Thyroid gland (tissue), 4 donors: ENCODE measurements at places on chromosomes 5 and 9.
A peak's percentile ranks its signal among the peaks of the same experiment; 100 is the strongest.

- DNase-seq, result no peak
These were observed 57.4 kb upstream of the ANKRD55 start for GRCh38 chr5:56290378-56291078.

- no peak for DNase-seq
These were observed 21.5 kb downstream of the TNFSF8 start for GRCh38 chr9:114908805-114909448.

DNA sequence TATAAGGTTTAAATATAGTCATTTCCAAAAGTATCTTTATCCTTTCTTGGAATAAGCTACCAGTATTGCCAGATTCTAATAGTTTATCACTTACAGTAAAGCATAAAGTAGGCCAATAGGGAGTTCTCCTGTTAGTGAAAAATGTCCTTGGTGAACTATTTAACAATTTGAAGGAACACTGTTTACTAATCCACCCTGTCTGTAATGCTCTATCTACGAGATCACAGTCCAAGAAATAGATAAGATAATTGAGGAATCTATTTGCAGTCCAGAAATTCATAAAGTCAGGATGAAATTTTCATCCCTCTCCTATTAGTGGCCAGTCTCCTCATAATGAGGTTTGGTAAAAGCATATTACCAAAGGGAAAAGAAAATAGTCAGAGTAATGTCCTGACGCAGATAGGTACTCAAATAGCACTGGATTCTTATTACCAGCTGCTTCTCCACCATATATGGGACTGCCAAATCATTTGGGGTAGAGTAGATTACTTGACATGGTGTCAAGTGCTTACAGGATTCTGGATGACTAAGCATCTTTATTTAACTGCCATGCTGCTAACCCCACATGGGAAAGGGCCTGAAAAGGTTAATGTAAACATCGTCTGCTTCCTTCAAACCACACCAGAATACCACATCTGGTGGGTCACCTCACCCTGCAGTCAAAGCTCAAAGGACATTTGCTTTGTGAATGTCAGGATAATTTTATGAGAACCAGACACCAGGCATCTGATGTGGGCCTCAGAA, 808.1 kb downstream of the EFNA5 start:
- DNase-seq, result no peak

GRCh38 chr9:79671558-79671957, 99.8 kb downstream of the TLE4 start:
- no peak for DNase-seq

- DNase-seq, result no peak
These were observed 526.9 kb upstream of the KLF4 start for GRCh38 chr9:108016446-108016845.

DNA sequence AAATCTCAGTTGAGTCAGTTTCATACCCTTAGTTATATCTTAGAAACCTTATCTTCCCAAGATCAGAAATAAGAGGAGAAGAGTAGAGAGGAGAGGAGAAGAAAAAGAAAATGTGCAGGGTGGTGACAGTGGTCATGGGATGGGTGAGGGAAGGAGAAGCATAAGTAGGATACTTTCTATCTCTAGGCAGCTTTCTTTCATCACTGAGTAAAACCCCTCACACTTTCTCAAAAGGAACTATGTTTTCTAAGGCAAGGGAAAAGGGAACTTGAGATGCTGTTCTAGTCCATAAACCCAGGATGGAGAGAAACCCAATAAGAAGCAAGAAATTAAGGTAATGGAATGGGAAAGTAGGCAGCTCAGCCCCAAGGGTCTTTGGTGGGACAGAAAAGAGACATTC, 225.3 kb downstream of the MCTP1 start:
- DNase-seq, result no peak

DNA sequence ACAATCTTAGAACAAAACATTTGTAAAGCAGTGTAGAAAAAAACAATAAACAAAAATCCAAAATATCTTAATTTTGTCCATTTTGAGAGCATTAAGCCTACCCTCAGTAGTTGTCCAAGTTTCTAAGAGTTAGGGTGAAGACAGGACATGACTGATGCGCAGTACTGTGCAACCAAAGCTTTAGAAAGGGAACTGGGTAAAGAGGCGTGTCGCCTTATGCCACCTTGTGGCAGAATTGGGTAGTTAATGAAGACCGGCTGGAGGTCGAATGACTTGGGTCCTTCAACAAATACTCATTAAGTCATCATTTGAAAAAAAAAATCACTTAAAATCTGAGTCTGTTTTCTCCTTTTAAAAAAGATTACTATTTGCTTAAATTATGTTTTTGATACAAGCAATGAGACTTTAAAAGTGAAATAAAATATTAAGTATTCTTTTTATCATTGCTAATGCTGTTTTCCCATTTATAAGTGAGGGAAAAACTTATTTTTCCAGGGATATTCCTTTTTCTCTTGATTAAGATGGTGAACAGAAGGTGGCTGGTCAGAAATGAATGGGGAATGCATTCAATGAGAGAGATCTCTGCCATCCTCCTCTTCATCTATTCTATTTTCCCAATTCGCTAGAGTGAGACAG, 3.5 kb upstream of the RNF20 start:
- DNase-seq, result peak; percentile 62

DNA sequence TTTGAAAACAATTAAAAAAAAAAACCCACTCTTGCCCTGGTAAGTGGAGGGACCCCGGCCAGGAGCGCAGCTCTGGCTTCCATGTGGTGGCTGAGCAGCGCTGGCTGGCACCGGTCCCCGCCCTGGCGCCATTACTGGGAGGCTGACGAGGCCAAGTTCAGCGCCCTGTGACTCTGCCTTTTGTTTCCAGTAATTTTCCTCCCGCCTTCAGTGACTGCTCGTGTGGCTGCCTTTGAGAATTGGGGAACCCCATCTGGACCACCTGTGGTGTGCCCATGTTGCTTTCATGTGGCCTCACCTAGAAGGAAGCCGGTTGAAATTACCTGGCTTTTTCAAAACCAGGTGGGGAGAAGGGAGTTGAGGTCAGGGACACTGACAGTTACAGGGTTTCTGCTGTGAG, 136.1 kb downstream of the GAPVD1 start:
- no peak for DNase-seq

- peak; percentile 86 for DNase-seq
These were observed 55.4 kb downstream of the STK32A start for GRCh38 chr5:147290261-147290660.

- no peak for DNase-seq
These were observed 125.9 kb upstream of the OSMR start for GRCh38 chr5:38719916-38720315.

DNA sequence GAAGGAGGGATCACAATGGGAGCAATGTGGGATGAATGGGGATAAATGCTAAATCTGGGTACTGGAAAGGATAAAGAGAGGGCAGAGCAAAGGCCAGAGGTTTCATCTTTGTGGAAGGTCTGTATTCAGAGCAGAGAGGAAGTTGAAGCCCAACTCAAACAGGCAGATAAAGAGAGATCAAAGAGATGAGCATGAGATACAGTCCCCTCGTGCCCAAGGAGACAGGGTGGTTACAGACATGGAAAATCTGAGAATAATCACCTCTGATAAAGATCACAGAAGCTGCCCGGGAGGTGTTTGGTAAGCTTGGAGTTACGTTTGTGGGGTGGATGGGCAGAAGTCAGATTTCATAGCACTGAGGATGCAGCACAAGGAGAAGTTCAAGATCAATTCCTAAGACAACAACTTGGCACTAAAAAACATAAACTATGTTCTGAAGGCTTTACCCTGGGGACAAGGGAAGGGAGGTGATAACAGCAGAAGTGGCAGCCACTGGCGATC, 459 bp upstream of the ERAP2 start:
- no peak for DNase-seq

DNA sequence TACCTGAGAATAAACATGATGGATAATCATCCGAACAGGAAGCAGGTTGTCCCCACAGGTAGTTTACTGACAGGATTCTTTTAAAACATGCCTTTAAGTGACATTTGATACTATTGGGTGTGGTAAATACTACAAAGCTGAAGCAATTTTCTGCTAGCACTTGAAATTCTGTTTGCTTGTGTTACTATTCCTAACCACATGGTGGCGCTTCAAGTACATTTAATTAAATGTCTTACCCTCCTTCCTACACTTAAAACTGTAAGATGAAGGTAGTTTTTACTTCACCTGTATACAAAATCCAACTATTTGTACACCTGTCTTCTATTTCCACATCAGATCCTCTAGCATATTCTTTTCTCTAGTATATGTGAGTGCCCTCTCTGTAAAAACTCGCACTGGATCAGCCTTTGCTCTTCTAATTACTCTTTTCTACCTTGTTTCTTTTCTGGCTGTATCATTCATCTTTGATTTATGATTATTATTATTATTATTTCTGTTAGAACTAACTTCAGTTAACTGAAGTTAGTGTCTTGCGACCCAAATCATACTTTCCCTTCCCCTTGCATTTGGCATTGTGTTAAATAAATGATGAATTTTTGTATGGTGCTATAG, 18.4 kb downstream of the SLC25A46 start:
- DNase-seq, result no peak

- peak; percentile 98 for DNase-seq
These were observed 18.3 kb upstream of the MLLT3 start for GRCh38 chr9:20640331-20641187.
